NCI-H1436 treated with DMSO at 0.1 percent for 48 hours (cell line): ENCODE measurements at places on chromosomes 13 and 19.
A peak's percentile ranks its signal among the peaks of the same experiment; 100 is the strongest.

DNA sequence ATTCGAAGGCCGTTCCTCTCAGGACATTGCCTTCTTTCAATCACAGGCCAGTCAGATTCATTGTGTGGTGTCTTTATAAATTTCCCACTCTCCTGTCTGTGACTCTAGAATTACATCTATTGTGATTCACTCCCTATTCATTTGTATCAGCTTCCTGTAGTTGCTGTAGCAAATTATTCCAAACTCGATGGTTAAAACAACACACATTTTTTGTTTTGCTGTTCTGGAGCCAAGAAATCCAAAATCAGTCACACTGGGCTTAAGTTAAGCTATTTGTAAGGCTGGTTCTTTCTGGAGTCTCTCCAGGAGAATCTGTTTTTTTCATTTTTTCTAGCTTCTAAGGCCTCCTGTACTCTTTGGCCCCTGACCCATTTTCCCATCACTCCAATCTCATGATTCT lies 1487.0 kb upstream of the SLC10A2 start:
- DNase-seq, result no peak

DNA sequence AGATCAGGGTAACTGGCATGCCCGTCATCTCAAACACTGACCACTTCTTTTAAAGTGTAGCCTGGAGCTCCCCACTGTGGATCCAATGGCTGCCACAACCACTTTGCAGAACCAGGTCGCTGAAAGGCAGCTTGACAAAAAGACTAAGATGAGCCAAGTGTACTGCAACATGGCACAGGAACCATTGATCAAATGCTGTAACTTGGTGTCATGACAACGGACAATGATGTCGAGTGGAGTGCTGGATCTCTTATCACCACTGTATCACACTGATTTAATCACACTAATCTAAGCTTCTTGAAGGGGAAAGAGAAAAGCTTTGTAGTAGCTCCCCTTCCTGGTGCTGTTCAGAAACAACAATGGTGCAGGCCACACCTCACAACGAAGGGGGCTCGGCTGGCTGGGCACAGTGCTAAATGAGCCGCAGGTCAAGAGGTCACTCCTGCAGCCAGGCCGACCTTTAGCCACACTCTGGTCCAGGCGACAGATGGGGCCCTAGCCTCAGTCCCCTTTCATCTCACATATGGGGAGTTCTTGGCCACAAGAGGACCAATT lies 2.2 kb upstream of the TNFRSF19 start:
- DNase-seq, result no peak

- peak; percentile 35 for DNase-seq
Measured at GRCh38 chr19:54096617-54097106, 3.9 kb downstream of the OSCAR start.

DNA sequence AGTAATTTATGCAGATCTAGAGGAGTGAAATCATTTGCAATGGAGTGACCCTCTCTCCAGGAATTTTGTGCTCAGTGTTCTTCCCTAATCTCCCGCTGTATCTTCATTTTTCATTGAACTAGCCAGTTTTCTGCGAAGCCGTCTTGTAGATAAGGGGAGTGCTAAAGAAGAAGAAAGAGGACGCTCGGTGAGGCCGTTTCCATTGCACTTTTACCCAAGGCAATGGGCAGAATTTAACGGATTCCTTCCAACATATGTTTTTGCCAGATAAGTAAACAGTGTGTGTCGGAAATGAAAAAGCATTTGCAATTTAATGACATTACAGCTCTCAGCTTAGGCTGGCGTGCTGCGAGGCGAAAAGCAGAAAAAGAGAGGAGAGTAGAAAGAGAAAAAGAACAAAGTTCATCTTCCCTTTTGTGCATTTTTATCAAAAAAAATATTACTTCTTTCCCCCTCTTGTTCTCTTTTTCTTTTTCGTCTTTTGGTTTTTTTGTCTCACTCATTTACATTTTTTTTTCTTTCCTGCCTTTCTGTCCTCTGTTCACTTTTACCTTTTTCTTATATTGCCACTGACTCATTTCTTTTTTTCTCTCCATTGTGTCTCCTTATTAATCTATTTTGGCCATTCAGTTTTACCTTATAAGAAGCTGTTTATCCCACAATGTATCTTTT lies 49.9 kb downstream of the SOX21 start:
- no peak for DNase-seq

DNA sequence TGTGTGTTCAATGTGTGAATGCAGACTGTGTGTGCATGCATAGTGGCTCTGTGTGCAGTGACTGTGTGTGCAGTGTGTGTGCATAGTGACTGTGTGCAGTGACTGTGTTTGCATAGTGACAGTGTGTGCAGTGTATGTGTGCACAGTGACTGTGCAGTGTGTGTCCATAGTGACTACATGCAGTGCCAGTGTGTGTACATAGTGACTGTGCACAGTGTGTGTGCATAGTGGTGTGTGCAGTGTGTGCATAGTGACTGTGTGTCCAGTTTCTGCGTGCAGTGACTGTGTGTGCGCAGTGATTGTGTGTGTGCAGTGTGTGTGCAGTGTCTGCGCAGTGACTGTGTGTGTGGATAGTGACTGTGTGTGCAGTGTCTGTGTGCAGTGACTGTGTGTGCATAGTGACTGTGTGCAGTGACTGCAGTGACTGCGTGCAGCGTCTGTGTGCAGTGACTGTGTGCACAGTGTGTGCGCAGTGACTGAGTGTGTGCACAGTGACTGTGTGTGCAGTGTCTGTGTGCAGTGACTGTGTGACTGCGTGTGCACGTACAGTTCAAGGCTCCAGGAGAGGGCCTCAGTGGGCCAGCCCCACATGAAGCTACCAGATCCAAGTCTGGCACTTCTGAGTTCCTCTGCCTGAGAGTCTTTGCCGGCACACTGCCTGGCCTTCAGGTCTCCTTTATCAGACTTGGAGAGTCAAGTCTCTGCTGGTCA lies 90.3 kb downstream of the IER2 start:
- DNase-seq, result no peak

GRCh38 chr13:25821776-25822175 lies 230.0 kb downstream of the SHISA2 start:
- no peak for DNase-seq

- DNase-seq, result no peak
Measured at GRCh38 chr13:48165063-48165462, 67.9 kb upstream of the ITM2B start.

GRCh38 chr13:43800828-43801227 lies 14.1 kb upstream of the ENOX1 start:
- DNase-seq, result no peak

DNA sequence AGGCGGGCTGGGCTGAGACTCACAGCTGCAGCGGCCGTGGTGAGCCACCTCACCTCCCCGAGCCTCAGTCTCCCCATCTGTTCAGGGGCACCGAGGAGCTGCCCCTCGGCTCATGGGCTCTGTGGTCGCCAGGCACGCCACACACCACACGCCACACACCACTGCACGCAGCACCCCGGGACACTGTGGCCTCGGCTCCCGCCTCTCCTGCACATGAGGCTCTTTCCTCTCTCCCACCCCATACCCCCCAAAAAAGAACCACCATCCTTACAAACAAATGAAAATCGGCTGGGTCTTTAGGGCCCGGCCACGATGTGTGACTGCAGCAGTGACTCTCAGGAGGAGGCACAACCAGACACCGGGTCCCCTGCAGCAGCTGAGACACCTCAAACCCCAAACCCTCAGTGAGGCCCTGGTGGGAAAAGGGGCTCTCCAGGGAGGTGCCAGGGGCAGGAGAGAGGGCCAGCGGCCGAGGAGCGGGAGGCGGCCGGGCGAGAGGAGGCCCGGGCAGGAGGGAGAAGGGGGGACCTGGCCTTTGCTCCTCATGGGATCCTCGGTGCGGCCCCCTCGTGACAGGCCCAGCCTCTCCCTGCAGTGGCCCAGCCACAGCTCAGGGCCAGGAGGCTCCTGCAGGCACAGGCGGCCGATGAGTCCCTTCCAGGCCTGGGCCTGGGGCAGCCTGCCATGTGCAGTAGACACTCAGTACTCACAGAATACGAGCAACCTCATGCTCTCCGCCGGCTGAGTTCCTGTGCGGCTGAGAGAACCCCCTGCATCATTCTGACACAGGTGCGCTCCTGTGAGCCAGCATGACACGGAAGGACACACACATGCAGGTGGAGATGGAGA lies 66.3 kb downstream of the RASA3 start:
- DNase-seq, result no peak

GRCh38 chr13:83666141-83666540 lies 216.1 kb downstream of the SLITRK1 start:
- DNase-seq, result no peak

- DNase-seq, result no peak
Measured at GRCh38 chr13:106182404-106182803, 353.1 kb downstream of the EFNB2 start.

- no peak for DNase-seq
Measured at GRCh38 chr13:97226788-97227627, 4.9 kb downstream of the MBNL2 start.

GRCh38 chr13:30744056-30744680 lies 8.8 kb downstream of the ALOX5AP start:
- no peak for DNase-seq

DNA sequence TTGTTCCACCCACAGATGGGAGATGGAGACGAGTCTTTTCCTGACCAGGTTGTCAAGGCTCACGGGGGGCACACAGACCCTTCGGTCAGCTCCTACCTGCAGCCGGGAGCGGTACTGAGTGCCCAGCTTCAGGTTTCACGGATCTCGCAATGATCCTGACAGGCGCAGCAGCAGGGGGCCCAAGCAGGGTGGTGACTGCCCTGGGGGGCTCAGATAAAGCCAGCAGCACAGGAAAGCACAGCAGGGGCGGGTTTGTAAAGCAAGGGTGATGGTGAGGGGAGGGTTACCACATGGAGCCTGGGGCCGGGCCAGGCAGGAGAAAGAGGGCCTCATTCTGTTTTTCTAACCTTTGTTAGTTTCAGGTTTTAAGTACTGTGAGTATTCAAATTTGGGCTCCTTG lies 41.7 kb upstream of the ATP11A start:
- DNase-seq, result no peak

- no peak for DNase-seq
Measured at GRCh38 chr19:19538785-19539166, 711 bp downstream of the CILP2 start.

DNA sequence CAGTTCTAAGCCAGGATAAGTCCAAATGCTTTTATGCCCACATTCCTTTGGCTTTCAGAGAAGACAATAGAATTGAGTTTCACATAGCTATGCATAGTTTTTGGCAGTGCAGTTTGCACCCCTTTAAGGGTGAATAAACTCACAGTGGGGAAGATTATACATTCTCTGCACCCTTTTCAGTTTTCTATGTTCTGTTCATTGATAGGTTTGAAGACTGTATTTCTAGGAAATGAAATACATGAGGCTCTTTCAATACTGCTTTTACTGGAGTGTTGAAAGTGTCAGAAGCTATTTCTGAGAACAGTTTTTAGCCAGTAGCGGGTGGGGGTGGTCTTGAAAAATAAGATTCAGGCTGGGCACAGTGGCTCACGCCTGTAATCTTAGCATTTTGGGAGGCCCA lies 46.2 kb downstream of the IPO5 start:
- DNase-seq, result no peak

GRCh38 chr13:31764556-31764955 lies 25.2 kb downstream of the RXFP2 start:
- no peak for DNase-seq

GRCh38 chr13:25762795-25763377 lies 288.9 kb downstream of the SHISA2 start:
- DNase-seq, result no peak

DNA sequence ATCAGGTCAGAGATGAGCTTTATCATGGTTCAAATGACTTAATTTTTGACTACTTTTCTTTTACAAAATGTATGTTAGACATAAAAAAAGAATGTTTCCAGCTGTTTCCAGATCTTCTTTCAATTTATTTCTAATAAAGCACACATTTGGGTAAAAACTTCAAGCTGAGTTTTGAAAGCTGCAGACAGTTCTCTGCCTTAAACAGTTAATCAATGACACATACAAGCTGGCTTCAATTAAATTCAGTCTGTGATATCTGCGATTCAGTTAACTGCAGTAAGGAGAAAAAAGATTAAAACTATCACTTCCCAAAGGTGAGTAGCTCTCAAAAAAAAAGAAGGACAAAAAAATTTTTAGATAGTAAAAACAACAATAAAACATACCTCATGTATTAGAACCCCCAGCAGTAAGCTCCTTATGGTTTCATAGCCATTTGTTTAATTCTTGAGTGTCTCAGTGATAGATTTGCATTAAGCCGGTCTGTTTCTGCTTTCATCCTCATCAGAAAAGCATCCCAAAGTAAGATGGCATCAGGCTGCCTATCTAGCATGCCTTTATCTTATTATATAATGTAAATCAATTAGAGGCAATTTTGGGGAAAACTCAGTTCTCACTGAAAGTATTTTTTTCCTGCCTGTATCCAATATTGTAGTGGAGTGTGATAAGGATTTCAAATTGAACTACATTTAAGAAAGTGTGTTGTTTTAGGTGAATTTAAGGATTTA lies 81.8 kb upstream of the STARD13 start:
- no peak for DNase-seq

- no peak for DNase-seq
Measured at GRCh38 chr13:24911133-24911908, 147.4 kb downstream of the RNF17 start.

- DNase-seq, result no peak
Measured at GRCh38 chr19:46759817-46760333, 13.6 kb upstream of the STRN4 start.

GRCh38 chr19:4722671-4723594 lies 709 bp downstream of the DPP9 start:
- DNase-seq, result no peak

- no peak for DNase-seq
Measured at GRCh38 chr13:27004326-27004725, 167.3 kb downstream of the USP12 start.

DNA sequence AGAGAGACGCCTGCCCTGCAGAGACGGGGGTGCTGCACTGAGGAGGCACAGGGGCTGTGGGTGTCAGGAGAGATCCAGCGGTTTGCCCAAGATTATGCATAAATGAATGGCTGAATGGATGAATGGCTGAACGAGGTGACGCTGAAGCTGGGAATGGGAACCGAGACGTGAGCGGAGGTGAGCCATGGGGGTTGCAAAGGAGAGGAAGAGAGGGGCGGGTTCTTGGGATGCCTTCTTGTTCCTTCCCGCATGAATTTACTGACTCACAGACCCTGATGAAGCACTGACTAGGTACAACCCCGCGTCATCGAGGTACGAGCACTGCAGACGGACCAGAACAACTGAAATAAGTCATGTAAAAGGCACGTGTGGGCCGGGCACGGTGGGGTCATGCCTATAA lies 16.7 kb downstream of the DCAF15 start:
- DNase-seq, result no peak

DNA sequence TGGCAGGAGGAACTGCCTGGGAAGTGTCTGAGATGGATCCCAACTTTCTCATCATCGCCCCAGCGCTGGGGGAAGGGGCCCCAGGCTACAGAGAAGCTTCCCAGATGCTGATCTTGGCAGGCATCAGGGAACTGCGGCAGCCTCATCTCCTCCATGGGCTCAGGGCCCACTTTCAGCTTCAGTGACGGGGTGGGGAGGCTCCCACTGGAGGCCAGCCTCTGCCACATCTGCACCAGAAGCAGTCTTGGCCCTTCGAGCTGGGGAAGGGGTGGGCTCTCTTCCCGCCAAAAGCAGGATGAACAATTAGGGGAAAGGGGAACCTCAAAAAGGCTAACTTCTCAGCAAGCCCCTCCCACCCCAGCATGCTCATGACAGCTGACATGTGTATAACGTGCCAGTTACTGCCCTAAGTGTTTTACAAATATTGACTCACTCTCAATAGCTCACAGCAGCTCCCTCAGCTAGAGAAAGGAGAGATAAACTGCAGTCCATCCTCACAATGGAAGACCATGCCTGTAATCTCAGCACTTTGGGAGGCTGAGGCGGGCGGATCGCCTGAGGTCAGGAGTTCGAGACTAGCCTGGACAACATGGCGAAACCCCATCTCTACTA lies 7.1 kb upstream of the S1PR2 start:
- DNase-seq, result peak; percentile 92
